ENCODE measurements at places on chromosomes 16 and 17.

GRCh38 chr16:88634141-88634993, 4.0 kb upstream of the IL17C start:
- DNase-seq, result peak; percentile 66

DNA sequence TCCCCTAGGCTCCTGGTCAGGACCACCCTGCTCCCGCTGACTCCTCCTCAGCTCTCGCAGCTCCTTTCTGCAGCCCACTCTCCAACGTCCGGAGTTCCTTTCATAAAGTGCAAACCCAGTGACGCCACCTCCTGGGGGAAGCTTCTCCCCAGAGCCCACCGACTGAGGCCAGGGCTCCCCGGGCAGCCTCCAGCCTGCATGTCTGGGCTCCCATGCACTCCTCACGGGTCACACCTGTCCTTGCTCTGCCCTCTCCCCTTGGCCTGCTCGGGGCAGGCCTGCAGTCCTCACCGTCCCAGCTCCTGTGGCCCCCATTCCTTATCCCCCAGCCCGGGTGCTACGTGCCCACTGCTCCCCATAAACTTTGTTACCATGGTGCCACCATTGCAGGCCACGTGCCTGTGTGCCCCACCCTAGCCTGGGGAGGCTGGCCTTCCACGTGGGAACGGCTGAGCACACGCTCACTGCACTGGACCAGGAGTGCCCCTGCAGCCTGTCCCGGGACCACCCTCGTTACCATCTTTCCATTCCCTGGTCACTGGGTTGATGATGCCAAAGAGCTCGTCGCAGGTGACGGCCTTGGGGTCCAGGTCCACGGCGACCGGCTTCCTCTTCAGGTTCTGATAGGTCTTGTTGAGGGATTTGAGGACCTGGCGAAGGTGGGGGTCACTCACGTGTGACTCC, 84.9 kb downstream of the DNAH17 start:
- no peak for DNase-seq

- no peak for DNase-seq
Observed at GRCh38 chr16:70526403-70526802, 2.8 kb downstream of the SF3B3 start.

DNA sequence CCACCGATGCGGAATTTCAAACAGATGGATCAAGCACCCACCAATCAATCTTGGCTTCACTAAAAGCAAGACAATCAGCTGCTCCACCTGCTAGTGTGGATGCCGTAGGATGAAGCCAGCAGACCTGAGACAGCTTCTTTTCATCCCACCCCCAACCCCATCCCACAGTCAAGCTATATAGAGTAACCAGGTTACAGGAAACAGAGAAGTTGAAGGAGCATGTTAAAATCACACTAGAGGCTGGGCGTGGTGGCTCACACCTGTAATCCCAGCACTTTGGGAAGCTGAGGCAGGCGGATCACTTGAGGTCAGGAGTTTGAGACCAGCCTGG, 37.7 kb downstream of the CMTM4 start:
- no peak for DNase-seq

GRCh38 chr16:53840456-53840855, 136.5 kb downstream of the FTO start:
- no peak for DNase-seq

GRCh38 chr16:55711959-55712876, 56.4 kb downstream of the SLC6A2 start:
- DNase-seq, result peak; percentile 67

GRCh38 chr16:23842137-23842600, 6.4 kb downstream of the PRKCB start:
- DNase-seq, result peak; percentile 43

- DNase-seq, result no peak
Observed at GRCh38 chr16:6048017-6048416, 950.4 kb upstream of the EEF2KMT start.

DNA sequence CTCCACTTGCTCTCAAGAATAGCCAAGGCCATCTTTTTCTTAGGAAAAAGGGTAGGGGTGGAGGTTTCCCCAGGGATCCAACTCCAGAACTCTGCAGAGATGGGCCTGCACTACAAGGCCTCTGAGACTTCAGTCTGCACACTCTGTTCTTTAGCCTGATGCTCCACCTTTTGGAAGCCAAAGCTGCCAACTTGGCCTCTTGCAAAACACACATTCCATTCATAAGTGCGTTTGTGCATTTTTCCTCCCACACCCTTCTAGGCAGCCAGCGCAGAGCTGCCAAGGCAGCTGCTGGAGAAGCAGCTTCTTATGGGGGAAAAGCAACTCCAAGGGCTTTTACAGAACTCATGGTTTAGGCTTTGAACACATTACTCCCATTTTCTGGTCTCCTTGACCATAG, 45.3 kb downstream of the REXO5 start:
- DNase-seq, result no peak

DNA sequence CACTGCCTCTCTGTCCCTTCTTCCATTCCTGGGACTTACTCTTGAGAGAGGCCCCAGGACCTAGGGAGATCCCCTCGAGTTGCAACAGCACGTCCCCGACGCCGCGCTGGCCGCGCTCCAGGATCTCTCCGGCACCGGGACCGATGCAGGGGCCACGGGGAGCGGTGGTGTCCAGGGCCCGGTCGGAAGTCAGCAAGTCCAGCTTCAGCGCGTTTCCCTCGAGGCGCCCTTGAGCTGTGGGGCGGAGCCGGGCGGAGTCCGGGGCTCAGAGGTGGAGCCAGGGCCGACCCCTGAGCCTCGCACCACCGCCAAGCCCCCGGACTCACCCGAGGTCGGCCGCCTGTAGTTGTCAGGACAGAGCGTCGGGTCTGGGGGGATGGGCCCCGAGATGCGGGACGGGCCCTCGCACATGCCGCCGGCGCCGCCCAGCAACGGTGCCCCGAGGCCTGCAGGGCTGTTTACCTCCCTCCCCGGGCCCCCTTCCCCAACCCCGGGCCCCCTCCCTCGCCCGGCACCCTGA, 458 bp downstream of the ENKD1 start:
- peak; percentile 21 for DNase-seq

DNA sequence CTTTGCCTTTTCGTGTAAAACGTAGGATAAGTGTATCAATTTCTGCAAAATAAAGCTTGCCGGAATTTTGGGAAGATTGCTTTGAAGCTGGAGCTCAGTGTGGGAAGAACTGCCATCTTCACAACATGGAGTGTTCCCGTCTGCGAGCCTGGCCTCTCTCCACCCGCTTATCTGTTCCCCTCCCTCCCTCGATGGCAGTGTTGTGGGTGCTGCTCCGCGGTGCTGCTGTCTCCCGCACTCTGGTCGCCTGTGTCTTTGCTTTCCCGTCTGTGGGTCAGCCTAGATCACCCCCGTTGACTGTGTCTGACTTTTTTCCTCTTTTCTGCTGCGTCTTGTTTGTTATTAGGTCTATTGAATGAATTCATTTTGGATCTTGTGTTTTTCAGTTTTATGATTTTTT, 17.0 kb downstream of the ACSF3 start:
- no peak for DNase-seq

- DNase-seq, result no peak
Observed at GRCh38 chr16:14203166-14203565, 132.0 kb downstream of the MRTFB start.

GRCh38 chr17:45380991-45381390, 51.7 kb downstream of the ARHGAP27 start:
- DNase-seq, result no peak

DNA sequence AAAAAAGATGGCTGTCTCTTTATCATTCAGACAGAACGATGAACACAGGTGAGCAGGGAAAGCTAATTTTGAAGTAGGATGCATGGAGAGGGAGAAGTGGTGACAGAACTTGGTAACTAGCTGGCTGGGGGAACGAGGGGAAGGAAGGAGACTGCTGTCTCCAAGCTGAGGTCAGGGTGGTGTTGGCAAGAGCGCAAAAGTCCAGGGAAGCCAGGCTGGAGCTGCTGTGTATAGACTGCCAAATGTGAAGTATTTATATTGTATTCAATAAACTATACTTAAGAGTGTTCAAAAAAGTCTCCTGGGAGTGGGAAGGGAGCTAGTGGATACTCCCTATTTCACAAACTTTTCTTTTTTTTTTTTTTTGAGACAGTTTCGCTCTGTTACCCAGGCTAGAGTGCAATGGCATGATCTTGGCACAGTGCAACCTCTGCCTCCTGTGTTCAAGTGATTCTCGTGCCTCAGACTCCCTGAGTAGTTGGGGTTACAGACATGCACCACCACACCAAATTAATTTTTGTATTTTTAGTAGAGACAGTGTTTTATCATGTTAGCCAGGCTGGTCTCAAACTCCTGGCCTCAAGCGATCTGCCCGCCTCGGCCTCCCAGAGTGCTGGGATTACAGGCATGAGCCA, 8.2 kb downstream of the TMEM106A start:
- DNase-seq, result no peak

- no peak for DNase-seq
Observed at GRCh38 chr17:73532421-73532901, 111.8 kb downstream of the SDK2 start.

DNA sequence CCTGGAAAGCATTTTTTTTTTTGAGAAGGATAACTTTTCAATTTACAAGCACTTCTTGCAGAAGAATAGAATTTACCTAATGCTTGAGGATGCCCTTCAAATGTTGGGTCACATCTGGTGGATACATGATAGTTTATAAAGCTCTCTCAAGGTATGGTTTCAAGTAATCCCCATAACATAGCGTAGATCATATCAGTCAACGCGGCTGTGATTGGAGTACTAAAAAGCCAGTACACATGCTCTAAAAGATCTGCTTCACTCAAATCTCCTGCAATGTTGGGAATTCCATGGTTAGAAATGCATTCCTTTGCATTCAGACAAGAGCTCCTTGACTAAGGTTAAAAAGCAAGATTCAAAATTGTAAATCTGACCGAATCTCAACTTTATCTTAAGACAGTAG, 3.9 kb upstream of the KCNJ16 start:
- DNase-seq, result no peak

- DNase-seq, result no peak
Observed at GRCh38 chr16:46591257-46591656, 29.9 kb downstream of the SHCBP1 start.

GRCh38 chr16:71564335-71564967, 12.4 kb downstream of the TAT start:
- no peak for DNase-seq

- DNase-seq, result no peak
Observed at GRCh38 chr16:75262104-75262799, 10.8 kb upstream of the BCAR1 start.

DNA sequence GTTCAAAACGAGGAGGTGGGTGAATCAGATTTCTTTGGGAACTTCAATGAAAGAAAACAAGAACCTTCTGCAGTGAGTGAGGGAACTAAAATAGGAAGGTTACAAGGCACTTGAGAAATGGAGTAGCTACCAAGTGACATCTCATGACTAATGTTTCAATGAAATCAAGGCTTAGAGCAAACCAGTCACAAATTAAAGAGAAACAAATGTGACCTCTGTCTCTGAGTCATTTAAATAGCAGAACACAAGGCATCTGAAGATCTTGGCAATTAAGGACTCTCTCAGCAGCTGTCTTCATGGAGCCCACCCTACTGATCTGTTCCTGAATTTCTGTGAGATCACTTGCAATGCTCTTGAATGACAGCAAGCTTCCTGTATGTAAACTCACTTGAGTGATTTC, 109.5 kb downstream of the CDH11 start:
- DNase-seq, result no peak

GRCh38 chr16:14672403-14672971, 21.6 kb downstream of the PLA2G10 start:
- DNase-seq, result no peak

DNA sequence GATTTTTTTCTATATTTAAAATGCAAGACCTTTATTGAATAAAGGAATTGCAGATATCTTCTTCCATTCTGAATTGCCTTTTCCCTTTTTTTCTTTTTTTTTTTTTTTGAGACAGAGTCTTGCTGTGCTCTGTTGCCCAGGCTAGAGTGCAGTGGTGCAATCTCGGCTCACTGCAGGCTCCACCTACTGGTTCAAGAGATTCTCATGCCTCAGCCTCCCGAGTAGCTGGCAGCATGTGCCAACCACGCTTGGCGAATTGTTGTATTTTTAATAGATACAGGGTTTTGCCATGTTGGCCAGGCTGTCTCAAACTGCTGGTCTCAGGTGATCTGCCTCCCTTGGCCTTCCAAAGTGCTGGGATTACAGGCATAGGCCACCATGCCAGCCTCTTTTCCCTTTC, 151.5 kb downstream of the CEP112 start:
- DNase-seq, result no peak

GRCh38 chr16:58043571-58044155, 18.1 kb downstream of the MMP15 start:
- DNase-seq, result no peak

- DNase-seq, result no peak
Observed at GRCh38 chr16:14121142-14121541, 50.0 kb downstream of the MRTFB start.

- DNase-seq, result no peak
Observed at GRCh38 chr17:82008941-82009405, 13.7 kb downstream of the CENPX start.

DNA sequence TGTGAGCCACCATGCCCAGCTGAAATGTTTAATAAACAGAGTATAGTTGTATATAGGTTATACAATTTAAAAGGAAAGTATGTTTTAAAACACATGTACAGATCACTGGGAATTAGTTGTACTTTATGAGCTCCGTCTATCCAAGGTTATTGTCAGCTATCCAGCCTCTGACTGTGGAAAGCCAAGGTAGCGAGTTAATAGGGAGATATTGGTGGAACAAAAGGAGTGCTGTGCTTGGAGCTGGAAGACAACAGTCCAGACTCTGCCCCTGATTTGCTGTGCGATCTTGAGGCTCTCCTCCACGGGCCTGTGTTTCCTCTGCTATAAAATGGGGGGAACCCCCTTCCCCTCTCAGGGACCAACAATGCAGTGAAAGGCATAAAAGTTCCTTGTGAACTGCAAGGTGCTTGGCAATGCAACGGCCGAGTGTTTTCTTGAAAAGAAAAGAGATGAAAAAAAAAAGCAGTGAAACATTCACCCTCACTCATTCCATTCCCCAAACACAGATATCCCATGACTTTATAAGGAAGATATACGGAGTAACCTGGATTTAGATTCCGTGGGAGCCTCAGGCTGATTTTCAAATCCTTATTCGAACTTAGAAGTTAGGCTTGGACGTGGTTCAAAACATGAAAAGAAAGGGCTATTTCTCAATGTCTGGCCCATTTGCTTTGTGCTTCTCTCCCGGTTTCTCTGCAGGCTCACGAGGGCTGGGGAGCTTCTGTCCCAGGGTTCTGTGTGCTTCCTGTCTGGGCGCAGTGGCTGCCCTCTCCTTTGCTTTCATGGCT, 34.1 kb downstream of the CUEDC1 start:
- no peak for DNase-seq

DNA sequence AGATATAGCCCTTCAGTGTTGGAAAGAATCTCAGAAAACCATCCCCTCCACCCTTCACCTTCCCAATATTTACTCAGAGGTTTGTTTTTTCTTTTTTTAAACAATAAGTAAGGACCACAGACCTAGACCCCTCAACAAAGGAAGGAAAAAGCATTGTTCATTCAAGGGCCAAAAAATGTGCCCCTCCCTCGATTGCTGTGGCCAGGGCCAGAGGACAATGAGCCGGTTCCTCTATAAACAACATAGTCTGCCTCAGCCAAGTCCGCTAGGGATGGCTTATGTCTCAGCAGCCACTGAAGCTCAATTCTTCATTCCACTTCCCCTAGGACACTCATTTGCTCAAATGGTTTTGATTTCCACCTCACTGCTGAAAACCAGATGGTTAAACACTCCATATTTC, 24.0 kb downstream of the TRIM16 start:
- no peak for DNase-seq
